ENCODE measurements at places on chromosomes 7 and 10. TPM values are rescaled to one million over a fixed set of nuclear protein-coding genes. Genes with fewer than 3 reads are reported as not detected.

GRCh38 chr7:101973130-101973529 is 155.7 kb downstream of the CUX1 start:
- H3K27ac ChIP-seq = no peak overlapping the region
- DNase-seq = no peak
- H3K27me3 ChIP-seq = no peaks in the 10 kb centered on the region
- H3K4me1 ChIP-seq = peaks cover 6% of the 10 kb centered on the region

DNA sequence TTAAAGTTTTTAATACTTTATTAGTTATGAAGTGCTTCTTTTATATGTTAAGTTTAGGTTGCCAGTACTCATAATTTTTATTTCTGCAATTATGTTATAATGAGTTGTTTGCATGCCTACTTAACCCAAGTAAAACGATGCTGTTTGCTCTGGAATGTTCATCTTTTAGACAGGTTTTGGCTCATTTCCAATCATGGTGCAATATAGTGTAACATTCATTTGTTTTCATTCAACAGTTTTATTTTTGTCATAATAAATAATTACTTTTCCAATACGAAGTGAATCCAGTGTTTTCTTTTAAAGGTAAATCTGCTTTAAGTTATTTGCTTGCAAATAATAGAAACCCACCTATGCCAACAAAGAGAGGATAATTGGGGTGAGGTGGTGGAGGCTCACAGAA is 22.1 kb downstream of the ARL5B start:
- H3K27ac ChIP-seq = peak overlapping the region; percentile 74
- peaks cover 21% of the 10 kb centered on the region for H3K4me1 ChIP-seq
- H3K4me3 ChIP-seq = no peak overlapping the region
- no peak for DNase-seq

GRCh38 chr10:116125180-116125579 is 147.8 kb downstream of the GFRA1 start:
- DNase-seq = no peak
- no peak overlapping the region for H3K4me3 ChIP-seq
- H3K4me1 ChIP-seq = peaks cover 6% of the 10 kb centered on the region
- H3K36me3 ChIP-seq = peaks cover 5% of the 10 kb centered on the region
- no peaks in the 10 kb centered on the region for H3K27me3 ChIP-seq
- no peak overlapping the region for H3K27ac ChIP-seq

GRCh38 chr7:76048668-76048988 is 722 bp downstream of the MDH2 start:
- no peaks in the 10 kb centered on the region for H3K27me3 ChIP-seq
- peaks cover 26% of the 10 kb centered on the region for H3K4me1 ChIP-seq
- DNase-seq = no peak
- H3K4me3 ChIP-seq = peak overlapping the region; percentile 92
- peak overlapping the region; percentile 96 for H3K27ac ChIP-seq

DNA sequence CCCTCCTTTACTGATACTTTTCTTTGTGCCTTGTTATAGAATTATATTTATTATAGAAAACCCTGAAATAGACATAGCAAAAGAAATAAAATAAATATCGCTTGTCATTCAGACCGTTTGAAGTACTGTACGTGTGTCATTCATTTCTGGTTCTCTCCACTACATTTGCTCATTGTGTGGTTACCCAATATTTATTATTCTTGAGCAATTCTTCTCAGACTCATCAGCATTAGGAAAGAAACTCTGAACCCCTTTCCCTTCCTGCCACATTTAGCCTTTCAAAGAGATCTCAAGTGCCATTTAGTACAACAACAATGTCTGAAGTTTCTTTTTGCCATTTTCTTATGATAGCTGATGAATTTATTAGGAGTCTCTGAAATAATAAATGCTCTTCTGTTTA is 154.1 kb downstream of the KIAA1217 start:
- peaks cover 10% of the 10 kb centered on the region for H3K4me1 ChIP-seq
- H3K27me3 ChIP-seq = peaks cover 3% of the 10 kb centered on the region
- DNase-seq = no peak

GRCh38 chr7:38311329-38311937 is 38.0 kb upstream of the TARP start:
- H3K27ac ChIP-seq = no peak overlapping the region
- no peak for DNase-seq
- H3K36me3 ChIP-seq = no peaks in the 10 kb centered on the region
- H3K4me1 ChIP-seq = no peaks in the 10 kb centered on the region

- H3K27me3 ChIP-seq = peaks cover 59% of the 10 kb centered on the region
- H3K27ac ChIP-seq = peak overlapping the region; percentile 18
- H3K4me1 ChIP-seq = peaks cover 14% of the 10 kb centered on the region
- H3K4me3 ChIP-seq = no peak overlapping the region
Observed at GRCh38 chr10:103504181-103504783, 10.8 kb downstream of the NEURL1 start.

DNA sequence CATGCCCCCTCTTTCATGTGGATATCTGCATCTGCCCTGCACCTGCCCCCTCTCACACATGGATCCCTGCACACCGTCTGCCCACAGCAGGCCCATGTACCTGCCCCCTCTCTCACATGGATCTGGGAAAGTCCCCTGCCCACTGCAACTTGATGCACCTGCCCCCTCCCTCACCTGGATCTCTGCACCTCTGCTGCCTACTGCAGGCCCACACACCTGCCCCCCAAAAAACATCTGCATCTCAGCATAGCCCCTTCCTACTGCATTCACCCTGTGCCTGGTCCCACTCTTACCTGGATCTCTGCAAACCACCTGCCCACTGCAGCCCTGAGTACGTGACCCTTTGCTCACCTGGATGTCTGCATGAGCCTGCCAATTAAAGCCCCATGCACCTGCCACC is 479.8 kb downstream of the PTPRN2 start:
- H3K36me3 ChIP-seq = no peaks in the 10 kb centered on the region
- no peak overlapping the region for H3K4me3 ChIP-seq
- H3K27me3 ChIP-seq = no peaks in the 10 kb centered on the region
- DNase-seq = no peak
- H3K4me1 ChIP-seq = no peaks in the 10 kb centered on the region

GRCh38 chr10:35536789-35537188 is 68.4 kb upstream of the GJD4 start:
- no peaks in the 10 kb centered on the region for H3K4me1 ChIP-seq
- H3K27me3 ChIP-seq = no peaks in the 10 kb centered on the region
- H3K4me3 ChIP-seq = no peak overlapping the region
- no peak overlapping the region for H3K27ac ChIP-seq

DNA sequence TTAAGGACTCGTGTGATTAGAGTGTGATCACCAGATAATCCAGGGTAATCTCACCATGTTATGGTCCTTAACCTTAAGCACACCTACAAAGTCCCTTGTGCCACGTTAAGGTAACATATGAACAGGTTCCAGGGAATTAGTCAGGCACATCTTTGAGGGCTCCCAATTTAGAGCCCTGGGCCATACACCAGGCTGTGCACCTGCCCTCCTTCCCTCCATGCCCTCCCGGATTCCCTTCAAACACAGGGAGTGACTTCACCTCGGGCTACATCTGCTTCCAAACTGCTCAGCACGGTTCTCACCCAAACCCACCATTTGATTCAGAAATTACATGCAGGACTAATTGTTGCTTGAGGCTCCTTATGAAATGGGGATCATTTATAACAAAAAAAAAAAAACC is 93.9 kb upstream of the HABP2 start:
- peaks cover 15% of the 10 kb centered on the region for H3K27me3 ChIP-seq
- no peak overlapping the region for H3K4me3 ChIP-seq
- no peak overlapping the region for H3K27ac ChIP-seq

DNA sequence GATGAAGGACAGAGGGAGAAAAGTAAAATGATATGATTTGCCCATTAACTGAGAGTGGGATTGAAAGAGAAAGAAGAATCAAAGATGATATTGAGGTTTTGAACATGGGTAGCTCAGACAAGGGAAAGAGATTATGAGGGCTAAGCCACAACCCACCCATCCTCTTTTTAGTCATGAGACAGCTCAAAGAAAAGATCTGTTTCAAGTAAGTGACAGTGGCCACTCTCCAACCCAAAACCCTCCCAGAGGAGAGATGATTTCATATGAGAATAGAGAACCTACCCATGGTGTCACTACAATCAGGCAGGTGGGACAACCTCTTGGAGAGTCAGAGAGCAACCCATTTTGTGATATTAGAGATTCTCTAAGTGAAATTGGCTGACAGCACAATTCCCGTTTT is 32.2 kb downstream of the PLXNA4 start:
- no peaks in the 10 kb centered on the region for H3K4me1 ChIP-seq
- H3K27me3 ChIP-seq = no peaks in the 10 kb centered on the region
- DNase-seq = no peak
- peaks cover 9% of the 10 kb centered on the region for H3K36me3 ChIP-seq
- H3K4me3 ChIP-seq = no peak overlapping the region

- DNase-seq = no peak
- peaks cover 21% of the 10 kb centered on the region for H3K27me3 ChIP-seq
- no peak overlapping the region for H3K4me3 ChIP-seq
- peaks cover 2% of the 10 kb centered on the region for H3K36me3 ChIP-seq
Observed at GRCh38 chr10:118583611-118584010, 11.8 kb downstream of the PRLHR start.

DNA sequence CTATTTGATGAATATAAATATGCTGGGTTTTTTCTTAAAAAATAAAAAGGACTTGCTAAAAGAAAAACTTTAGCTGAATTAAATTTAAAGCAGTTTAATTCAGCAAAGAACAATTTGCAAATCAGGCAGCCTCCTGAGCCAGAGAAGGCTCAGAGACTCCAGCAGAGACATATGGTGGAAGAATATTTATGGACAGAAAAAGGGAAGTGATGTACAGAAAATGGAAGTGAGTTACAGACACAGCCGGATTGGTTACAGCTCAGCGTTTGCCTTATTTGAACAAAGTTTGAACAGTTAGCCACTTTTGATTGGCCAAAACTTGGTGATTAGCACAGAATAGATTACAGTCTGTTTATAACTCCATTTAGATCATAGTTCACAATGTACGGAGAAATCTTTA is 110.3 kb downstream of the GAD2 start:
- no peak overlapping the region for H3K27ac ChIP-seq
- no peaks in the 10 kb centered on the region for H3K36me3 ChIP-seq
- peaks cover 7% of the 10 kb centered on the region for H3K27me3 ChIP-seq
- H3K4me3 ChIP-seq = no peak overlapping the region

GRCh38 chr10:77631241-77631640 is 6.4 kb downstream of the KCNMA1 start:
- no peak overlapping the region for H3K4me3 ChIP-seq
- no peak overlapping the region for H3K27ac ChIP-seq
- DNase-seq = no peak
- H3K27me3 ChIP-seq = no peaks in the 10 kb centered on the region
- peaks cover 63% of the 10 kb centered on the region for H3K4me1 ChIP-seq

GRCh38 chr7:54705436-54705835 is 53.6 kb downstream of the SEC61G start:
- peaks cover 9% of the 10 kb centered on the region for H3K27me3 ChIP-seq
- peaks cover 4% of the 10 kb centered on the region for H3K4me1 ChIP-seq
- no peak for DNase-seq
- no peaks in the 10 kb centered on the region for H3K36me3 ChIP-seq

DNA sequence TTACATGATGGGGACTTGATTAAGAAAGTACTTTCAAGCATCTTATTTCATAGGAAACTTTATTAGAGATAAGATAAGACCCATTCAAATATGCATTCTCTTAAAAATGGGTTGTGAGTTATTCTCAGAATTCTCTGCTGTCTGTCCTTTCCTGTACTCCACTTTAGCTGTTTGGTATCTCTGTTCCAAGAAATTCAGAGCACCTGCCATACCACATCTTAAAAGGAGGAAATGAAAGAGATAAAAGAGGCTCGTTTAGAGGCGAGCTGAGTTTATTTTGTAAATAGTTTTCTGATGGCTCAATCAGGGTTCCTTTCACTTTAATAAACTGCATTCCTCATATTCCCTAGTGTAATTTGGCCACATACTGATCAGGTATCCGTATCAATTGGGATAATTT is 87.2 kb downstream of the MDFIC start:
- no peak overlapping the region for H3K4me3 ChIP-seq
- no peak for DNase-seq
- no peaks in the 10 kb centered on the region for H3K27me3 ChIP-seq
- peaks cover 20% of the 10 kb centered on the region for H3K4me1 ChIP-seq
- H3K27ac ChIP-seq = no peak overlapping the region

DNA sequence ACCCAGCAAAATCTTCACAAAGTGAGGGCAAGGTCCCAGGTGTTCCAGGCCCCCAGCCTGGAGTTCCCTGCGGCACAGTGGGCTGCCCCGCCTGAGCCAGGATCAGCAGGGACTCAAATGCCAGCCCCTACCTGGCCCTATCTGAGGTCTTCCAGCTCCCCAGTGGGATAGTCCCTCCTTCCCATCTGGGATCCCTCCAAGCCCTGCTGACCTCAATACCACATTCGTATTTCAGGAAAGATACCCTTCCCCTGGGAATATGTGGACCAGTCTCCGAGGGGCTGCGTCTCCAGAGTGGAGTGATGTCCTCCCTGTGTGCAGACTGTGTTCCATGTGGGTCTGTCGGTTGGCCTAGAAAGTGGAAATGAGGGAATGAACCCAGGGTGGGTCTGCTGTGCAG is 40.9 kb downstream of the ELFN1 start:
- DNase-seq = peak; percentile 52
- no peaks in the 10 kb centered on the region for H3K36me3 ChIP-seq
- H3K4me3 ChIP-seq = no peak overlapping the region
- H3K27ac ChIP-seq = no peak overlapping the region

DNA sequence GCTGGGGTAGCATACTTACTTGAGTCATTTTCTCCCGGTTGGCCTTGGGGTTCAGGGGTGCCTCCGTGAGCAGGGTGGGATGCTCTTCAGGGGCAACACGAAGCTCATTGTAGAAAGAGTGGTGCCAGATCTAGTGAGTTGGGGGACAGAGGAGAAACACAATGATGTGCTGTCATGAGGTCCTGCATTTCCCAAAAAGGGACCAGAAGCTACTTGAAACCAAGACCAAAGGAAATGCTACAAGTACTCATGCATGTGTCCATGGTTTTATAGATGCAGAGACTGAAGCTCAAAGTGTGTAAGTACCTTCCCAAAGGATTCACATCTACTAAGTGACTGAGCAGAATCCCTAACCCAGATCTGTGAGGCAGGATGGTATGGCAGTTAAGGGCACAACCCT is 8.8 kb downstream of the ACTA2 start:
- peak overlapping the region; percentile 7 for H3K4me3 ChIP-seq
- H3K27me3 ChIP-seq = no peaks in the 10 kb centered on the region
- no peak for DNase-seq
- H3K4me1 ChIP-seq = peaks cover 80% of the 10 kb centered on the region
- peaks cover 60% of the 10 kb centered on the region for H3K36me3 ChIP-seq
- H3K27ac ChIP-seq = peak overlapping the region; percentile 68

DNA sequence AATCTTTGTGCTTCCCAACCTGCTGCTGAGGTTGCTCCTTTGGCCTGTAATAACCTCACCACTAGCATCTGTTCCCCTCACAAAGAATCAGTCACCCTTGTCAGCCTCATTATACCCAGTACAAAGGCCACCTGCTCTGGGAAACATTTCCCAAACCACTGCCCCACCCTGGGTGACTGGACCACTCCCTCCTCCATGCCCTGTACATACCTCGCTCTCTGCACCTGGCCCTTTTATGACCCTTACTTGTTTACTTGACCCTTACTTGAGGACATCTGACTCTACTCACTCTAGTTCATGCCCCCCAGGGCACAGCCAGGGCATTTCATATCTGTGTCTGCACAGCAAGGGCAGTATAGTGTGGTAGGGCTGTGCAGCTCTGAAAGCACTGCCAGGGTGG is 21.4 kb upstream of the AOC1 start:
- peaks cover 15% of the 10 kb centered on the region for H3K27me3 ChIP-seq
- H3K27ac ChIP-seq = no peak overlapping the region
- no peaks in the 10 kb centered on the region for H3K36me3 ChIP-seq
- DNase-seq = no peak
- no peaks in the 10 kb centered on the region for H3K4me1 ChIP-seq

The VAX1 gene
- not detected for total RNA-seq

The LAMB4 gene
- total RNA-seq = not detected

The CTAGE4 gene
- not detected for total RNA-seq

The HELLS gene
- 11.7 TPM for total RNA-seq

The GPR15LG gene
- not detected for total RNA-seq

The NUTM2B gene
- 0.37 TPM for total RNA-seq

Measured in chondrocyte (in vitro differentiated cells).